ENCODE measurements at places on chromosomes 11 and 22.
A peak's percentile ranks its signal among the peaks of the same experiment; 100 is the strongest.

DNA sequence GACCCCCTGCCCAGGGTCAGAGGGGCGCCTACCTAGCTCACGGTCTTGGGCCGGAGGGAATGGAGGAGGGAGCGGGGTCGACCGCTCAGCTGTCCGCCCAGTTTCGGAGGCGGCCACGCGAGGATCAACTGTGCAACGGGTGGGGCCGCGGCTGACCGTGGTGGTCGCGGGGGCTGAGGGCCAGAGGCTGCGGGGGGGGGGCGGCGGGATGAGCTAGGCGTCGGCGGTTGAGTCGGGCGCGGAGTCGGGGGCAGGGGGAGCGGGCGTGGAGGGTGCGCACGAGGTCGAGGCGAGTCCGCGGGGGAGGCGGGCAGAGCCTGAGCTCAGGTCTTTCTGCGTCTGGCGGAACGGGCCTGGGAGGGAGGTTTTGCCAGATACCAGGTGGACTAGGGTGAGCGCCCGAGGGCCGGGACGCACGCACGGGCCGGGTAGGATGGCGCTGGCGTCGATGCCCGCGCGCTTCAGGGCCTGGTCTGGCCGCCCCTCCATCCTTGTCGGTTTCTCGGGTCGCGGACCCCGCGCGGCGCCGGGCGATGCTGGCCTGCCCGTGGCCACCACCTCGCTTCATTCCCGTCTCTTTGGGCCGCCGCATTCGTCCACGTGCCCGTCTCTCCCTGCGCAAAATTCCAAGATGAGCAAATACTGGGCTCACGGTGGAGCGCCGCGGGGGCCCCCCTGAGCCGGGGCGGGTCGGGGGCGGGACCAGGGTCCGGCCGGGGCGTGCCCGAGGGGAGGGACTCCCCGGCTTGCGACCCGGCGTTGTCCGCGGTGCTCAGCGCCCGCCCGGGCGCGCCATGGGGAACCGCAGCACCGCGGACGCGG lies at the start of gene DRD4:
TSS of gene DRD4 (plus strand) at position 759 of the 822 bp plus-strand sequence. CDS start at position 795, 36 bp downstream.
- DNase-seq, result no peak

DNA sequence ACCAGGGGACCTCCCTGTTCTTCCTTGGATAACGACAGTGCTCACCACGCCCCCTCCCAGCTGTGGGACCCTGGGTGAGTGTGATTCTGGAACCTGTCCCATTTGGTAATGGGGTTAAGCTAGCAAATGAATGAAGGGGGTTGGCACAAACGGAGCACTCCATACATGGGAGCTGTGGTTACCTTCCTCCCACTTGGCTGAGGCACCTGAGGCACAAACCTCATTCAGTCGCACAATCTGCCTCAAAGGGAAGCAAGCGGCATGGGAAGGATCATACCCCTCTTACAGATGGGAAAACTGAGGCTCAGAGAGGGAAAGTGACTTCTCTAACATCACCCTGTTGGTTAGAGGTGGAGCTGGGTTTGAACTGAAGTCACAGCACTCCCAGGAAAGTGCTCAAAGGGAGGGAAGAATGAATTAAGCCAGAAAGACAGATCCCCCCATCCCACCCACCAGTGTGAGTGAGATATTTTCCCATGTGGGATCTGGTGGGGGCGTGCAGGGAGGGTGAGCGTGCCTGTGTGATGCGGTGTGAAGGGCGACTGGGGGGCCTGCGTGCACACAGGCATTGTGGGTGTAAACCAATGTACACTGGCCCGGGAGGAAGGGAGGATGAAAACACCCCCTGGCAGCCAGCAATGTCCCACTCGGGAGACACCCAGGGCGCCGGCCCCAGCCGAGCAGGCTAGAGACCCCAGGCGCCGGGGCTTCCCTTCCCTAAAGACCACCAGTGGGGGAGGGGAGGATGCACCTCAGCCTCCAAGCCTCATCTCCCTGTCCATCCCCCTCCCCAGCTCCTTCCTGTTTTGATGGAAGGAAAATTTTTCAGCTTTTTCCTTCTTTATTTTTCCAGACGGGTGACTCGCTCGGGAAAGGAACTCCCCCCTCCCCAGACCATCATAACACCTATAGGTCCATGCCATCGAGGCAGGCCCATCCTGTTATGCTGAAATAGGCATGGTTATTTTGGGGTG lies 8.0 kb upstream of the PDGFB start:
- DNase-seq, result no peak

- DNase-seq, result no peak
Observed at GRCh38 chr22:38097557-38098409, 12.7 kb downstream of the BAIAP2L2 start.

- DNase-seq, result no peak
Observed at GRCh38 chr11:17572359-17572690, 25.3 kb downstream of the OTOG start.

DNA sequence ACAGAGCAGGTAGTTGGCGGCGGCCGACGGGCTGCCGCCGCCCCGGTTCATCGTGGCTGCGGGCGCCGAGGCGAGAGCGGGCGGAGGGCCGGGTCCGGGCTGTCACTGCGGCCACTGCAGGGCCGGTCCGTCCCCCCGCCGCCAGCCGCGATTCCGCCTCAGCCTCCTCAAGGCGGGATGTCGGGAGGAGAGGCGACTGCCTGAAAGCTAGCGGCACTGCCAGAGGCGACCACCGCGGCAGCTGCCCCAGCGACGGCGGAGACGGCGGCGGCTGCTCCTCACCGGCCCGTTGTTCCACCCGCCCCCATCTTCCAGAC lies 234 bp downstream of the SESN3 start:
- DNase-seq, result no peak

DNA sequence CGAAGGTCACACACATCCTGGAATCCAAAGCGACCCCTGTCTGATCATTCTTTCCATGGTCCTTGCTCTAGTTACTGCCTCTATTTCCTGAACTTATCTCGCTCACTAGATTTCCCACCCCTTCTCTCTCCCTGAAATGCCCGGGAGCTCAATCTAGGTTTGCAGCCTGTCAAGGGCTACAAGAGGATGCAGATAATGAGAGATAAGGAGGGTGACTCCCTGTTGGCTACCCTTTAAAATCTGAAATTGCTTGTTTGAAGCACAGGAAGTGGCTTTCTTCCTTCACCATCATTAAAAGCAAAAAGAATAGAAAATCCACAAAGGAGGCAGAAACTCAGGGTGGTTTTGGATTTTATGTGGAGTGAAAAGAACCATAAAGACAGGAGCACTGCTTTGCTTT lies 13.0 kb upstream of the FLI1 start:
- no peak for DNase-seq

DNA sequence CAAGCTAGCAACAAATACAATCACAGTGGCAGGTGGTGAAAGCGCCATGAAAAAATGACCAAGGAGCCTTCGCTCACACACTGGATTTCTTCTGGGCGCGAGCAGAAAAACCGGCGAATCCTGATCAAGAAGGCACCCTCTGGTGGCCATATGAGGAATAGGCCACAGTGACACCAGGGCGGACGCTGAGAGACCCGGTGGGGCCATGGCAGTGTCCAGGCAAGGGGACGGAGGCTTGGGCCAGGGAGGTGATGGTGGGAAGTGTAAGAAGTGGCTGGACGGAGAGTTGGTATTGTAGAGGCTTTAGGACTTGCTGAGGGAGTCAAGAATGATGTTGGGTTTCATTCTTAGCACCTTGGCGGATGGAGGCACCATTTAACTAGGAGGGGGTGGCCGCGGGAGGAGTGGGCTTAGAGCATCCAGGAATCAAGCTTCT lies 16.9 kb upstream of the RAC2 start:
- DNase-seq, result no peak

- no peak for DNase-seq
Observed at GRCh38 chr22:25357606-25358420, 138.4 kb downstream of the CRYBB2 start.

DNA sequence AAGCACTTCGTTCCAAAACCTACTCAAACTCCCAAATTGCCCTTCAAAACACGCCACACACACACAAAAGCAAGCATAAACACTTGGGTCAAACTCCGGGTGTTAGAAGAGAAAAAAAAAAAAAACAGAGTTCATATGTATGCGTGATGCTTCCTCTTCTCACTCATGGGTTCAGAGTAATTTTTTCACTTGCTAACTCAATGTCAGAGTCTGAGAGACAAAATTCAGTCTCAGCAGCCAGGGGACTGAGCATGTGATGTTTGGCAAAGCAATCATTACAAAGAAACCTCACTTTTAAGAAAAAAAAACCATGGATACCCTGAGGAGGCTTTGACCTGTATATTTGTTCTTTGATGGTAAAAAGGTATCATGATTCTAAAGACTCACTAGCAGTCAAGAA lies 461.7 kb downstream of the NTM start:
- DNase-seq, result no peak

DNA sequence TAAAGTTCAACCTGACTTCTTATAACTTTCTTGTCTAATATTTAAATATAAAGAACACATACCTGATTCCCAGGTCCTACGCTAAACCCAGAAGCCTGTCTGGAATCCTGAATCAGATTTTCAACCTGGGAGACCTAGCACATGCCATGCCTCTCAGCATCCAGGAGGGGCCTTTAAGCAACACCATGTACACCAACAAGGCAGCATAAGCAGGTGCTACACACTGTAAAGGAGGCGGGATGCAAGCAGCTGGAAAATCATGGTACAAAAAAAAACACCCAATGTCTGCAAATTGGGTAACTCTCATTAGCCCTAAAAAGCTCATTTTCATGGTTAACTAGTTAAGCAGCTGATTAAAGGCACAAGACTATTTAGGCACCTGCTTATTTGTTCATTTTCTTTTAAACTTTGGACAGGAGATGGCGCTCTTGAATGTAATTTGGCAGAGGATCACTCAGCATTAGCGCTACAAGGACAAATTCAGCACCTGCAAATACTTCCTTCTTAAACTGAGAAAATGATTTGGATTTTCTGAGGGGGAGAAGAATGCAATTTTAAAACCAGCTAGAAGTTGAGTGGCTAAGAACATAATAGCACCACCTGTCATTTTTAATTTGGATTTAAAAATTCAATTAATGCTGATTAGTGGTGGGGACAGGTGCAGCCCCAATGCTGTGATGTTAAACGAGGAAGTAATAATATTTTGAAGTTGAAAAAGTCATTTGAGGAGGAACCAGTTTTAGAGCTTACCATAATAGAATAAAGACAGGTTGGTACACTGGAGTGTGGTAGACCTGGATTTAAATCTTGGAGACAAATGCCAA lies 104.0 kb downstream of the FAR1 start:
- peak; percentile 48 for DNase-seq

GRCh38 chr11:134662629-134663360 lies 250.8 kb upstream of the B3GAT1 start:
- DNase-seq, result no peak

DNA sequence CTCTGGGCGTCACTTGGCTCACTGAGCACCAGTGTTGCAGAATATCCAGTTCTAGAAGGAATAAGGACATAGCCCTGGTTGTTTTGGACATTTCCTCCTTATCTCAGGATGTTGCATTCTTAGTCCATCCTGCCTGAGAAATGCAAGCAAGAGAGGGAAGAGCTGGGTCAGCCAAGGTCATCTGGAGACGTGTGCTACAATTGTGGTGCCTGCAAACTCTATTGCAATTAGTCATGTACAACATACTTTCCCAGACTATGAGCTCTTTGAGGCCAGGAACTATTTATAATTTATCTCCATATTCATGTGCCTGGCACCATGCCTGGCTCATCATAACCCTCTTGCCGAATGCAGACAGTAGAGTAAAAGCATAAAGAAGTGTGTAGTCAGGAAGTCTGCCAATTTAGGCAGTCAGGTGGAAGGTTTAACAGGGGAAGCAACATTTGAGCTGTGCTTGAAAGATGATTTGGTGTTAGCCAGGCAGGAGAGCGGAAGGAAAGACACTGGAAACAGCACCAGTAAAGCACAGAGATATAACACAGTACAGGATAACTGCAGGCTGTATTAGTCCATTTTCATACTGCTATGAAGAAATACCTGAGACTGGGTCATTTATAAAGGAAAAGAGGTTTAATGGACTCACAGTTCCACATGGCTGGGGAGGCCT lies 129.4 kb upstream of the PAX6 start:
- no peak for DNase-seq

- no peak for DNase-seq
Observed at GRCh38 chr22:29320546-29320945, 5.0 kb upstream of the RASL10A start.

DNA sequence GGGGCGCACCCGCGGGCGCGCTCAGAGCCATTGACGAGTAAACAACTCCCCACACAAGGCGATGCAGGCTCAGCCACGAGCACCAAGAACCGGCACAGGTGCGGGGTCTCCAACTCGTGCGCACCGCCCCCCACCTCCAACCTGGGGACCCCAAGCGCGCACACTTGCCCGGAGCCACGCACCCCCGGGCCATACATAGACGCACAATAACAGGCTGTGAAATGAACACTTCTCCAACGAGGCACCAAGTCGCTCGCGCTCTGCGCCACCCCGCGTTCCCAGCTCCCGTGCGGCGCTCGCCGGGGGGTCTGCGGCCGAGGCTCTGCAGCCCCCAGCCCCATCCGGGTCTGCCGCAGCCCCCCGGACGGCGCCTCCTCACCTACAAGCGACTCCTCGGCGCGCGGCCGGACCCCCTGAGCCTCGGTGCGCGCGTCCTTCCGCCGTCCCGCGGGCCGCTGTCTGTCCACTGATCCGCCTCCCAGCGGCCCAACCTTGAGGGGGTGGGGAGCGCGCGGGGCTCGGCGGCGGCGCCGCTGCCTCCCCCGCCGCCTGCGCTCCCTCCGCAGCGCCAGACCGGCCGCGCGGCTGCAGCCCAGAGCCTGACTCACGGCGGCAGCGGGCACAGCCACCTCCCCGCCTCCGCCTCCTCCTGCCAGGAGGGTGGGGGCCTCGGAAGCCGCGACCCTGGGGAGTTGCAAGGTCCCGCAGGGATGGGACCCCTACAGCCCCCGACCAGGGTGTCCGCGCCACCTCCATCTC lies 1.6 kb downstream of the IFITM10 start:
- DNase-seq, result no peak

DNA sequence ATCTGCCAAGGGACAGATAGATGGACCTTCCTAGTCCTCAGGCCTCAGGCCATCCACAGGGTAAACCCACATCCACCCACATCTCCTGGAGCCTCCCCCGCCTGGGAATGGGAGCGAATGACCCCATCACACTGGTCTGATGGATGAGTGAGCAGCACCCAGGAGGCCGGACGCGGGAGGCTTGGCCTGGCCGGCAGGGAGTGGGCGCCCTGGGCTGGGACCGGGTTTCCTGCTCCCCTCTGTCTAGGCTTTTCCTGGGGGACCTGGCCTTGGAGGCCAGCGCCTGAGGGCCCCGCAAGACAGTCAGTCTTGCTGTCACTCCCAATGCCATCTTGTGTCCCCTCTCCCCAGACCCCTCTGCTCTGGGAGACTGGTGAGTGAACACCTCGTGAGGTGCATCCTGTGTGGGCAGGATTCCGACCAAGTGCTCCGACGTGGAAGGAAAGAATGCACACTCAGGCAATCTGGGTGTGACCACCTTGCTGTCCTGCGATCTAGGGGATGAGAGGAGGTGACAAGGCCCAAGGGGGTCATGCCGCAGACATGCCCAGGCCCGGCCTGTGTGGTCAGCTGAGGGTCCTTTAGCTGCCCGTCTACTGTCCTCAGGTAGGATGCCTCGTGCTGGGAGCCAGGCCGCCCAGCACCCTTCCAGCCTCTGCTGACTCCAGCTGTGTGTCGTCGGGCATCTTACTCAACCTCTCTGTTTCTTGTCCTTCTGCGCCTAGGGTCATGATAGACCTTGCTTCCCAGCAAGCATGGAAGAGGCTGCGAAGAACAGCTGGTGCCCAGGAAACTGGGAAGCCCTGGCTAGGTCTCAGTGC lies 26.5 kb upstream of the WNT7B start:
- no peak for DNase-seq

GRCh38 chr11:130452176-130452575 lies 3.7 kb downstream of the ADAMTS15 start:
- no peak for DNase-seq

All from fibroblast of the conjunctiva (primary cell).